Astrocyte of the cerebellum (primary cell): ENCODE measurements at places on chromosomes 16 and 17.

DNA sequence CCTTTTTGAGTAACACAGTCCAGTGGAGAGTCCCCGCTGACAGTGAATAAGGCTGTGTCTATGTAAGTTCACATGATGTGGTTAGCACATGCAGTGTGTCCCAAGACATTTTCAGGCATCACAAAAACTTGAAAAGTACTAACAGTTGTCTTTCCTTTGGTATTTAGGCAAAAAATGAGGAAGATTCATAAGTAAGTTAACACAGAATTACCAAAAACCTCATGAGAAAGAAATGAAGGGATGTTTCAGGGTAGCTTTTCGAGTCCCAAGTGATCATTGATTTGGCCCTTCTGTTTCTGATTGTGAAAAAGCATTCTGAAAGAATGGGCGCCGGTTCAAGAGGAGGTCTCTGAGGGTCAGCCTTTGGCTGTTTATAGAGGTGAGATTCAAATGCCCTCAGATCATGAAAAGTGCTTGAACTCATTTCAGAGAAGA lies 529 bp upstream of the ASPA start:
- DNase-seq: no peak

- no peak for DNase-seq
These were observed 54.2 kb downstream of the LDHD start for GRCh38 chr16:75062135-75062975.

- DNase-seq: no peak
These were observed 302.2 kb downstream of the C16orf95 start for GRCh38 chr16:87015021-87015420.

DNA sequence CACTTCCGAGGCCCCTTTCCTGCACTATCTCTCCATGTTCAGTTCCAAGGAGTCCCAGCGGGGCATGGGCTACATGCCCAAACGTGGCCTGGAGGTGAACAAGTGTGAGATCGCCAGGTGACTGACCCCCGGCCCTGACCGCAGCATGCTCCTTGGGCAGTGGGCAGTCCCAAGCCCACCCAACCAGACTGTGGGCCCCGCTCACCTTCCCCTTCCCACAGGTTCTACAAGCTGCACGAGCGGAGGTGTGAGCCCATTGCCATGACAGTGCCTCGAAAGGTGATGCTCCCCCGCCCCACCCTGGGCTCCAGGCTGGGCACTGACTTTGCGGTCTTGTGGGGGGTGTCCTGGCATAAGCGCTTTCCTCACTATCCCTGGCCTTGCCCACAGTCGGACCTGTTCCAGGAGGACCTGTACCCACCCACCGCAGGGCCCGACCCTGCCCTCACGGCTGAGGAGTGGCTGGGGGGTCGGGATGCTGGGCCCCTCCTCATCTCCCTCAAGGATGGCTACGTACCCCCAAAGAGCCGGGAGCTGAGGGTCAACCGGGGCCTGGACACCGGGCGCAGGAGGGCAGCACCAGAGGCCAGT lies 4.7 kb downstream of the CORO1A start:
- DNase-seq: no peak

- DNase-seq: no peak
These were observed 26.2 kb upstream of the IRF8 start for GRCh38 chr16:85872734-85873133.

DNA sequence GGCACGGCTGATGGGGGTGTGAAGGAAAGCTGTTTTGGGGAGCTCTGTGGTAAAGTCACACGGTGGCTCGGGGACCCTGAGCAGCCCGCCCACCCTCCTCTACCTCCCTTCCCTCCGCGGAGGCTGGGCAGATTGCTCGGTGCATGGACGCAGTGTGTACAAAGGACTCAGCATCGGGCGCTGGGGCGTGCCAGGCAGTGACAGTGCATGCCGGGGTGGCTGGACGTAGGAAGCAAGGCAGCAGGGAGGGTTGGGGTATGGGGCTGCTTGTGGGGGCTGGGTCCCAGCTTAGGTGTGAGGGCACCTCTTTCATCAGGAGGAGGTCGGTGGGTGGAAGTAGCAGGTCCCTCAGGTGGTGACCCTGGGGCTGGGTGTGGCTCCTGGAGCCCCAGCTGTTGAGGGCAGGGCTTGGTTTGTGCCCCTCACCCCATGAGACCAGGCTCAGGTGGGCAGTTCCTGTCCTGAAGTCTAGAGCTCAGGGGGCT lies 159.9 kb upstream of the GSE1 start:
- no peak for DNase-seq

DNA sequence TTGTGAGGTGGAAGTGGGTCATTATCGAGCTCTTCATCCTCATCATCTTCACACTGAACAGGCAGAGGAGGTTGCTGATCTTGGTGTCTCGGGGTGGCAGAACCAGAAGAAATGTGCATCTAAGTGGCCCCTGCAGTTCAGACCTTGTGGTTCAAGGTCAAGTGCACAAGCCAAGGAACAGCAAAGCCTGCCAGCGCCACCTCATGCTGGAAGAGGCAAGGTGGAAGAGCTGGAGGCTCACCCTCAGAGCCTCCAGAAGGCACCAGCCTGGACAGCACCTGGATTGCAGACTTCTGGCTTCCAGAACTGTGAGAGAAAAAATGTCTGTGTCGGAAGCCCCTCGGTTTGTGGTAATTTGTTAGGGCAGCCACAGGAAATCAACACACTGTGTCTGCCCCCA lies 32.7 kb downstream of the IFT140 start:
- no peak for DNase-seq

GRCh38 chr16:80837533-80838147 lies 33.2 kb upstream of the CDYL2 start:
- no peak for DNase-seq

GRCh38 chr17:10115536-10115932 lies 82.9 kb downstream of the GAS7 start:
- DNase-seq: no peak

DNA sequence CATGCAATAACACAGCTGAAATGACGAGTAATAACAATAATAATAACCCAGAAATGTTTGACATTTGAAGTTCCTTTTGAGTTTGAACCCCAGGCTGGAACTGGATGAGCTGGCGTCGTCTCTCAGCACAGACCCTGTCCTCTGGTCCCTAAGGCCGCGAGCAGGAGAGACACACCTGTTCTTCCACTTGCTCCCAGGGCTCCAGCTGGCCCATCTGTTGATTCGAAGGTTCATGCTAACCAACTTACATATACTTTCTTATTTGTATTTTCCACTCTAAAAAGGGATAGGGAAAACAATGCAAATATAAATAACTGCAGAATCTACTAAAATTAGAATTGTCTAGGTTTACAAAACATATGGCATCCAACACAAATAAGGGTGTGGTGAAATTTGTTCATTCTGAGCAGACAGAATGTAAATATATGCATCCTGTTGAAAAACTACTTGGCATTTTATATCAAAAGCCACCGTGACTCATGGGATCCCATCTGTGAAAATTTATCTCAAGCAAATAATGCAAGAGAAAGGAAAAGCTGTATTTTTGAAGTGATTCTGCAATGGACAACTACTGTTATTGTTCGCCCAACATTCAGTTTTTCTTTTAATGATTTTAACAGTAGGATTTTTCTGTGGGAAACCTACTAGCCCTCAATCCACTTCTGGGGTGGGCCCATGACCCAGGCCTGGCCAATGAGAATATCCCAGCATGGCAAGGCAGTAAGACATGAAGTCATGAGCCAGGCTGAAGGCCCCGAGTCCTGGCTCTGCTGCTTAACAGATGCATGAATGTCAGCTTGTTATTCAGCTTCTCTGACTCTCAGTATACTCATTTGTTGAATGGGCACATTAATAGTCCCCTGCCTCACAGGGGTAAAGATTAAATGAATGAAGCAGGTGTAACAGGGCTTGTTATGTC lies 13.2 kb upstream of the RGS9 start:
- DNase-seq: no peak

DNA sequence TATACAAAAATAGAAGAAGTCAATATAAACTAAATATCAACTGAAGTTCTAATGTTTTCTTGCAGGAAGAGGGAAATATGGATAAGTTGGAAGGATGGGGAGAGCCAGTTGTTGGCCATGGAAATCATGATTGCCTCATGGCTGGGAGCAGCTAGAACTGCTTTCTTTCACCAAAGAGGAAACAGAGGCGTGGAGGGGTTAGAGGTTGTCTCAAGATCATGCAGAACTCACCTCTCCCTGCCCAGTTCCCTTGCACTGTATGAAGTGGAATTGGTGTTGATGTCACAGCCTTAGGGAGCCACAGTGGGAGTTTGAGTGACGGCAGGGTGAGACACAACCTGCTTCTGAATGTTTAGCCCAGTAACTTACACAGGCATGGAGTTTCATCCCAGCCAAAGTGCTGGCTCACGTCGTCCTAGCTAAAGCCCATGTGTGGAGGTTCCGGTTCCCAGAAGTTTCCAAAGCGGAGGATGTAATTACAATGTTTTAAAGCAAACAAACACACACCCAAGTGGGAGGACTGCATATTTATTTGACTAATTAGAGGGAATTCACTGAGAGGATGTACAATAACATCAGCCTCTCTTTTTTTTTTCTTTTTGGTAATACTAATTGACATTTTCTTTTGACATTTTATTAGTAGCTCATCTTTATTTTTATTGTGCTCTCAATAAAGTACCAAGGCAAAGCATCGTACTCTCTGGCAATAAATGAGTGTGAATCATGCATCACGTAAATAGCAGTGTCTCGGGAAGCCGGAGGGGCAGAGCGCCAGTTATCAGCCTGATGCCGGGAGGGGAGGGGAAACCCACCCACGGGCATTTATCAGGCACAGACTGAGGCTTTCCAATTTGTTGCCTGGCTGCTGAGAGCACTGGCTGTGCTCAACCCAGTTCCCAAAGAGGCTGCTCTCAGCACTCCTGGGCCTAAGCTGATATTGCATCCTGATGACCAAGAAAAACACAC lies 118.7 kb upstream of the CDH5 start:
- no peak for DNase-seq

GRCh38 chr17:62189377-62189776 lies 124.3 kb upstream of the MED13 start:
- no peak for DNase-seq

DNA sequence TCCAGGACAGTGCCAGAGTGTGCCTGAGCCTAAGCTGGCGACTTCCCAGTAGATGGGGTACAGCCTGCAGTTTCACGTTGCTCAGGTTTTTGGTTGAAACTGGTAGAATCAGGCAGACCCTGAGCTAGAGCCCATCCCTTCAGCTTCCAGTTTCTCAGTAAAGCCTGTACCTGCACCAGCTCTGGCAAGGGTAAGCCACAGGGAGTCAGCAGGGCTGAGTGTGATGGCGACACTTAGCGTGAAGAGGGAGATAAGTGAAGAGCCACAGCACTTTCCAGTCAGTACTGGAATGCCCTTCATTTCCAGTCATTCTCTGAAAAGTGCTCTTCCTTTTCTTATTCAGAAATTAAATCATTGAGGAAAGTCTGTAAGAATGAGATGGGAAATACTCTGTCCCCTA lies 22.4 kb downstream of the PLD6 start:
- DNase-seq: no peak

- DNase-seq: no peak
These were observed 32.7 kb upstream of the CDH13 start for GRCh38 chr16:82594114-82594513.

GRCh38 chr17:67417507-67417906 lies 40.4 kb downstream of the PITPNC1 start:
- DNase-seq: no peak

- no peak for DNase-seq
These were observed 43.9 kb downstream of the ARHGAP27 start for GRCh38 chr17:45388604-45389325.

- DNase-seq: no peak
These were observed 13.8 kb downstream of the NDUFAF8 start for GRCh38 chr17:81252987-81253329.

GRCh38 chr17:73141411-73141810 lies 23.4 kb upstream of the SSTR2 start:
- no peak for DNase-seq

DNA sequence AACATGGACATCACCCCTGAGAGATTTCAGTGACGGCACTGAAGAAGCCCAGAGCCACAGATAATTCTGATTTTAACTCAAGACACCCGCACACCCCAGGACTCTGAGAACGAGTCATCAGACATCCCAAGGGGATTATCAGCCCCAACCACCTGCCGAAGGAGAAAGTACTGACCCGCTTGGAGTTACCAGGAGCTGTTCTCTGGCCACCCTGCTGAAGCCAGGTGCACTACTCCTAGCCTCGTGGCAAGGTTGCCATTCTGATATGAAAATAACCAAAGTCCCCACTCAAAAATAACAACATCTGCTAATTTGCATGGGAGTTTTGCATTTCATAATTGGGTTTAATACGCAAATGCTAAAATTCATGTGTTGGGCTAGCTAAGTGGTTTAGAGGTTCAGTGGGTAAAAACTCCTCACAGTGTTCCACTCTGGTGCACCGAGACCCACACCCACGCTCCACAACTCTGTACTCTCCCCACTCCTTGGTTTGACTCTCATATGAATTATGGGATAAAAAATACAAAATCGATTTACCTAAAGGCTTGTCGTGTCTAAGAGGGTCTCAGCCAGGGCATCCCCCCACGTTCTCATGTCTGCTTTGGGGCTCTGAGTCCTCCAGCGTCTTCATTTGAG lies 143.0 kb upstream of the NOL11 start:
- DNase-seq: no peak

DNA sequence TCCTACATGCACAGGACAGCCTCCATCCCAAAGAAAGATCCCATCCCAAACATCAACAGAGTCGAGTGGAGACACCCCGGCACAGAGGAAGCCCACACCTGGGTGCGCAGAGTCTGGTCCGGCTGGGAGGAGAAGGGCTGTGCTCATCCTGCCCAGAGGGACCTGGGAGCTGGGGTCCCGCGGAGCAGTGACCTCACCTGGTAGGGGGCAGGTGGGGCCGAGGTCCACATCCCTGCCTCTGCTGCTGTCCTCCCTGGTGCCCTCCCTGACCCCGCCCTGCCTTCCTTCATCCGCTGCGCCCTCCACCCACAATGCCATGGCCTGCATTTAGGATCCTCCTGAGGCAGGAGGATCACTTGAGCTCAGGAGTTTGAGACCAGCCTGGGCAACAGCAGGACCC lies 2.9 kb downstream of the C16orf90 start:
- DNase-seq: no peak

GRCh38 chr16:89575247-89576152 lies at the start of gene CPNE7:
TSS of gene CPNE7 (plus strand) at chr16:89575758. CDS start at chr16:89575898, 140 bp downstream.
- DNase-seq: no peak

DNA sequence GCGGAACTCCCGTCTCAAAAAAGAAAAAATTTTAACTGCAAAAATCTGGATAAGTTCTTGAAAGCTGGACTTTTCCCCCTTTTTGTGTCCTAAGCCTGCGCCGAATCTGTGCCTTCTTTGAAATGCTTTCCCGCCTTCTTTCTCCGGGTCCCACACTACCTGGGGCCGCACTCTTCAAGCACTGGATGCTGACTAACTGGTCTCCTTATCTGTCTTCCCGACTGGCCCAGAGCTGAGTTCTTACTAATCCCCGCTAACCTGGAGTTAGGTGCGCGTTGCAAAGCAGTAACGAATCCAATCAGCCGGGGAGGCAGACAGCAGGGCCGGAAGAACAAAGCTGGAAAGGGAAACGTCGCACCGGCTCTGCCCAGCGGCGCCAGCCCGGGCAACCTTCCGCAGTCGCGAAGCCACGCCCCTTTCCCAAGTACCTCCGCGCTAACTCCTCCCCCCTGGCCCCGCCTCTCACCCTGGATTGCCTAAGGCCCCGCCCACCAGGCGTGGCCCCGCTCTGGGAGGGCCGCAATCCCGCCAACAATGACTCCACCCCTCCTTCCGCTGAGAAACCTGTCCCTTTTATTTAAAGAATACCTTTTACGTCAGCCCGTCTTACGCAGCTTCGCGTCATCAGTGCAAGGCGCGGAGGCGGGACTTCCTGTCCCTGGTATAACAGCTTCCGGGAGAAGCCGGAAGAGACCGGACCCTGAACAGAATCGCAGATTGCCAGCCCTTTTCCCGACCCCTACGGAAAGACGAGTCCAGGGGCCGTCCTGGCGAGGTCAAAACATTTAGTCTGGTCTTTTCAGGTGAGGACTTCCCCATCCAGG lies at the start of gene TMUB2:
TSS of gene TMUB2 (plus strand) at position 666 of the 824 bp plus-strand sequence. CDS start 737 bp downstream, outside the sequence.
- DNase-seq: peak; percentile 98
